ENCODE measurements at places on chromosomes 3 and 15.

- DNase-seq = no peak
Measured at GRCh38 chr3:163924600-163924999, 1153.7 kb downstream of the SI start.

DNA sequence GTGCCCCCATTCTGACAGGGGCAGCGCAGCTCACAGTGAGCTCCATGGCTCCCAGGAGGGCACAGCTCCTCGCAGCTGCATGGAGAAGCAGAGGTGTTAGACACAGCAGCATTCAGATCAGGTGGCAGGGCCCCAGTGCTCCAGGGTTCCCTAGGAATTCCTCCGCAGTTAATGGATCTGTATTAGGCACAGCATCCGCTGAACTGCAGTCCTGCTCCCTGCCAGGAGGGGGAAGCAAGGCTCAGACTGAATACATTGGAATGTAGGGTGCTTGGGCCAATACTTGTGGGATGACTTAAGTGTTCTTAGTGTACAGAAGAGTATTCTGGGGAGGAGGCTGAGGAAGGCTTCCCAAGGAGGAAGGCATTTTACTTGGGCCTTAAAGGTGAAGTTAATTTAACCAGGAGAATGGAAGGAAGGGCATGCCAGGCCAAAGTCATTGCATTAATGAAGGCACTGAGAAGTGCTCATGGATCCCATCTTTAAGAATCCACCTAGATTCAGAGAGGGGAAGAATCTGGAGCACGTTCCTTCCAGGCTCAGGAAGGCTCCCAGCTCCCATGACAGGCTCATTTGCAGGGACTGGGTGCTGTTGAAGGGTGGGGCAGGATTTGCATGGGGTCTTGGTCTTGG, 111.6 kb downstream of the RAB11A start:
- DNase-seq = no peak

DNA sequence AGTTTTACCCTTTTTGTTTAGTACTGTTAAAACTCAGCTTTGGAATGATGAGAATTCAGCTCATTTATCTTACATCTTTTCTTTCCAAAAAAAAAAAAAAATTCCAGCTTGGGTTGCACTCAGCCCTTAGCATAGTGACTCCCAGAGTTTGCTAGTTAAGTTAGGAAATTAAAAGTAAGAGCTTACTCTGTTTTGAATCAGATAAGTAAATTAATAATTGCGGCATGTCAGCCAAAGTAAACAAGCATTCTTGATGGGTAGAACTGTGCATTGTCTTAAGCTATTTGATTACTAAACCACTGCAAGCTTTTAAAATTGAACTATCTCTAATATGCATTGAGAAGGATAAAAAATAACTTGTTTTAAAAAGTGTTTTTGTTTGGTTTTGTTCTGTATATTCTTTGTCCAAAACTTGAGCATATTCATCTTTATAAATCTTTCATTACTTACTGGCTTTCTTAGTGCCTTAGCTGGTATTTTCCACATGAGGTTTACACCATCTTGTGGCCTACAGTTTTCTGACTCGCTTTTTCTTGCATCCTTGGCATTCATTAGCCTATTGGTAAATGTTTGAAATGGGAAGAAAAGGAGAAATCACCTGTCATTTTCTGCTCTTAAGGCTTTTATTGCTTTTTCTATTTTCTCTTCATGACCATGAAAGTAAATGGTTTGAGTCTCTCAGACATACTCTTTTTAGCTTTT, 107.6 kb downstream of the FILIP1L start:
- no peak for DNase-seq

- no peak for DNase-seq
Measured at GRCh38 chr3:169390741-169391305, 272.7 kb downstream of the MECOM start.

DNA sequence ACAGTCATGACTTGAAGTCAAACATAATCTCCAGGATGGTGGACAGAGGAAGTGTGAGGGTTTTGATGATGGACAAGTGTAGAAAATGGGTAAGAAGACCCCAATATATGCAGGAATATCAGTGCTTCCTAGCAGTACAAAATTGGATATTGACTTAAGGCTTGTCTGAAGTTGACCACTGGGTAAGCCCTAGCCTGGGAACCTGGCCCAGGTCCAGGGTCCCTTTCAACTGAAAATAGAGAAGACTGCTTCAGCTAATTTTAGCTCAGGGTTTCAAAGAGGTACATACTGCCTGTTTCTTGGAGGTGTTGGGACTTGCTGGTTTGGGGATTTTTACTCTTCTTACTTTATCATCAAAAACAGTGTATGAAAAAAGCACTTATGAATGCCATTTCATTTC, 4.7 kb downstream of the NR1D2 start:
- no peak for DNase-seq

DNA sequence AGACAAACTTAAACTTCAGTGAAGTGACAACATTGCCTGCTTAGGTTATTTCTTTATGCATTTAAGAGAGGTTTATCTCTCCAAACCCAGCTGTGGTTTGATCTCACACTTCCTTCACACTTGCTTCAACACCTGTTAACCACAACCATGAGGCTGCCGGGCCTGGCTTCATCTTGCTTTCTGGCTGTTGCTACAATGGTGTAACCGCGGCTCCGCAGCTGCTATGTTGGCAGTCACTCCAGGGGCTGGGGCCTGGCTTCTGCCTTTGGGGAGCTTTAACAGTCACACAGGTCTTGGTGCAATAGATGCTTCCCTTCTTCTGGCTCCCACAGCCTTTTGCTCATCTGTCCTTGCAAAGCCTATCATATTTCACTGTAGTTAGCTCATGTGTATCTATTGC, 72.9 kb upstream of the MNS1 start:
- DNase-seq = no peak

DNA sequence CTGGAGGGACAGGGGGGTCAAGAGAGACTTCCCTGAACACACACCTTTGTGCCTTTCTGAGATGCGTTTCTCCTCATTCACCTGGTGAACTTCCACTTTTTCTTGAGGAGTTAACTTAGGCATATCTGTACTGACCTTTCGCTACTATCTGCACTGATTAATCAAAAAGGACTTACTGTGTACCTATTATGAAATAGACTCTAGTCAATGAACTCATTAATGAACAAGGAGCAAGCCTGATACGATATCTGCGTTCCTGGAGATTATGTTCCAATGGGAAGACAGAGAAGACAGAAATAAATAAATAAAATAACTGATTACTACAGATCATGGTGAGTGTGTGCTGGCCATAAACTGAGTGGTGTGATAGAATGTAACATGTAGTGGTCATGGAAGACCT, 157.2 kb upstream of the TBL1XR1 start:
- no peak for DNase-seq

DNA sequence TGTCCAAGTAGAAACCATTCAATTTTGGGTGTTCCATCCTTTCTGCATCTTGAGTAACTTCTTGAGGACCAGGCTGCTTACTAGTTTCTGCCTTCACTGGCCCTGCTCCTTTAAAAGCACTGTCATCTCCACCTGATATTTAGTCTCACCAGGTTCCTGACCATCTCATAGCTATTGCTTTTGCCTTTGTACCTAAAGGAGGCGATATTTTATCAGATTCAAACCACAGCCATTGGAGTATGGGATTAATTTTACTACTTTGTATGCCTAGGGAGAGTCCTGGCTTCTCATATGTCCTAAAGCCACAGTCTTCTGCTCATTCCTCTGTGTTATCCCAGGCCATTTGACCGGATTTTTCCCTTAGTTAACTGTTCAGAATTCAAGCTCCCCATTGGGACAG, 51.8 kb upstream of the RFX7 start:
- DNase-seq = no peak

DNA sequence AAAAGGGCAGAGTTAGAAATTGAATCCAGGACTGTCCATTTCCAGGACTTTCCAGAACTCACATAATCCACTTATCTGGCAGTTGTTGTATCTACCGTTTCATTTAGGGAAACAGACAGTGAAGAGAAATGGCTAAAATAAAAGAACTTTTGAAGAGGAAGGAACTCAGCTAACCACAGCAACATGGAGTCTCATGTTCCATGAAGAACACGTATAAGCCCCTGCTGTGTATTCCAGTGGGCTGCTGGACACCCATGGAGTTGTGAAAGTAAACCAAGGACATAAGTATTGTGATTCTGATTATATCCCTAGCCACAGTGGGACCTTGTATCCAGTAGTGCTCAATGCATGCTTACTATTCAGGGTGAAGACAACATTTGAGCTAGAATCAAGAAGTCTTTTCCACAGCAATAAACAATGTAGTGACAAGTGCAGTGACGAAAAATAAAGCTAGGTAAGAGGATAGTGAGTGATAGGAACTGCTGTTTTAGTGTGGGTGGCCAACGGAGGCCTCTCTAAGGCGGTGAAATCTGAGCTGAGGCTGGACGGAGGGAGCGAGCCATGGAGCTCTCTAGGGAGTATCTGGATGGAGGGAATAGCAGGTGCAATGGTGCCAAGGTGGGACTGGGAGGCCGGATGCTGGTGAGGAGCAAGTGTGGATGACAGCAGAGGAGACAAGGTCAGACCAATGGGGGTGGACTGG, 26.8 kb upstream of the TRH start:
- DNase-seq = no peak

- no peak for DNase-seq
Measured at GRCh38 chr3:27521872-27522265, 37.7 kb upstream of the SLC4A7 start.

GRCh38 chr15:65857718-65858402, 11.4 kb upstream of the RAB11A start:
- no peak for DNase-seq

GRCh38 chr3:155730843-155731242, 14.0 kb downstream of the PLCH1 start:
- DNase-seq = no peak

DNA sequence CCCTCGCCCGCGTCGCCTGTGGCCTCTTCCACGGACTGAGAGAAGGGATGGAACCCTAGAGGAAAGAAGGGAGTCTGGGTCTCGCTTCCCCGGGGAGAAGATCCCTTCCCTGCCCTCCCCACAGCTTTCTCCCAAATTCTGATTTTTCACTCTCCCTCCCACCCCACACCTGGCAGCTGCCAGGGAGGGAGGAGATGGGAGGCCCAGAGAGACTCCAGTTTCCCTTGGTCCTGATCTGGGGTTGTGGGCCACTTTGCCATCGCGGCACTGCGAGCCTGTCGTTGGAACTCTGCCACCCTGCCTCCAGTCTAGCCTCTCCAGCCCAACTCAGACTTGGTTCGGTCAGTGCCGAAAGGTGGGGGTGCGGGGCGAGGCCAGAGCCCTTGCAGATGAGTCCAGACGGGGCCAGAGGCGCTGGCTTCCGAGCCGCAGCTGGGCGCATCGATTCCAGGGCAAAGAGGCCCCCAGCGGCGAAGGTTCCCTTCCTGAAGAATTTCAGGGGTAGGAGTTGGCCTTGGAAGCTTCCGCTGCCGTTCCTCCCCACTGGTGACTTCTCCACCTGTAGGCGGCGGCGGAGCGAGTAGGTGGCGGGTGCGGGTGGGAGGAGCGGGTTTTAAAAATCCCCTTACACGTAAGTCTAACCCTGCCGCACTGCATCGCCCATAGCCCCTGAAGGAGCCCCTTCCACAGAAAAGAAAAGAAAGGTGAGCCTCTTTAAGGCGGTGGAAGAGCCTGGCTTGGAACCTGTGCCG, 5.2 kb downstream of the WNT5A start:
- no peak for DNase-seq

DNA sequence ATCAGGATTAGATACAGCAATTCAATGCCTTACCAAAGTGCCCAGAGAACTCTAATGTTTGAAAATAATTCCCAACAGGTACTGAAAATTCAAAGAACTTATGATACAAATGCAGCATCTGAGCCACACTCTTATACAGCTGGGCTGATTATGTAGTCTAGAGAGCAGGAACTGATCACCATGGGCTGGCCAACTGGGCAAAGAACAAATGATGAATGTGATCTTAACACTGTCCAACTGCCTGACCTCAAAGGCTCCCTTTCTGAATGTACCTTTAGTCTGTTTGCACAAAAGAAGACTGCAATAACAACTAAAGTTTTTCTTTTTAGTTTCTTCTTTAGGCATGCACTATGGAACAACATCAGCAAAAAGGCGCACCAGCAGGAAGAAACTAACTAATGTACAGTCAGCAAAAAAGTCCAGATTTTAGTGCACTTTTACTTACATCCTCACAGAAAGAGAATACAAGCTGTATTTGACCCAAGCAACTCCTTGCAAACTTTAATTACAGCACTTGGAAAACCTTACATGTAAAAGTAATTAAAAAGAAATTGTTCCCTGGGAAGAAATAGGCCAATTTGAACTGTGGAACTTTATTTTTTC, 1095.1 kb downstream of the IGSF11 start:
- DNase-seq = no peak

GRCh38 chr3:97810779-97811390, 10.9 kb upstream of the CRYBG3 start:
- no peak for DNase-seq

DNA sequence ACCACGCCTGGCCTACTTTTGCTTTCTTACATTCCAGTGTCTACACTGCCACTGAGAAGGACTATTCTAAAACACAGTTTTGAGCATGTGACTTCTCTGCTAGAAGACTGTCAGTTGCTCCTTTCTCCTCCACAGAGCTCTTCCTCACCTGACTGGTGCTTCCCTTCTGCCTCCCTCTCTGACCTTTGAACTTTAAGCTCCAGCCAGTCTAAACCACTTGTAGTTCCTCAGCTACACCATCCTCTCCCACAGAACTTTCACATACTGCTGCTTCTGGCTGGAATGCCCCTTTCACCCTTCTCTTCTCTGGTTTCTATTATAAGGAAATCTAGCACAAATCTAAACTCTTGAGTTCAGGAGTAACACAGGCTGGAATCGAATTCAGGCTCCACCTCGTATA, 9.1 kb downstream of the NCEH1 start:
- no peak for DNase-seq

DNA sequence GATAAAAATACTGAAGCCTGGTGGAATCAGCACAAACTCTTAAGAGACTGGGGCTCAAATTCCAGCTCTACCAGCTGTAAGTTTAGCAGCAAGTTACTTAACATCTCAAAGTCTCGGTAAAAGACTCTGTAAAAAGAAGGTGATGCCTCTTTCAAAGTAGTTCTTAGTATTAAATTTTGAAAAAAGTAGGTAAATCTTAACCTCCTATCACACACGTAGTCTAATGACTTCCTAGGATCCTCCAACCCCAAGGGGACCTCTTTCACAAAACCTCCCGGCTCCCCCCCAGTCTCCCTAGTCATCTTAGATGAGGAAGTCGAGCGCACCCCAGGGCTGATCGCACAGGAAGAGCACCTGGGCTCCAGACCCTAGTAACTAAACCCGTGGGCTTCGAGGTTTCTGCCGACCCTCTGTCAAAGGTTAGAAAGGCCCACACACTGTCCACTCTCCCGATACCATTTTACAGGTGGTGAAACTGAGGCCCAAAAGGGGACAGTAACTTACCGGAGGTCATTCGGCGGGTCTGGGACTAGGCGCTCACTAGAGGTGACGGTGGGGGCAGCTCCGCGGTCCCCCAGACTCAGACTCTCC, 427 bp downstream of the MBD4 start:
- peak; percentile 18 for DNase-seq

GRCh38 chr15:45635191-45635638, 386 bp downstream of the SQOR start:
- peak; percentile 29 for DNase-seq

GRCh38 chr15:98722645-98723044, 74.3 kb downstream of the IGF1R start:
- DNase-seq = no peak

All from stimulated activated CD8-positive, alpha-beta memory T cell treated with anti-CD3 and anti-CD28 coated beads, Interleukin-15, amount 100 ng/mL, for 24 hours (primary cell).